ENCODE measurements at places on chromosomes 7 and 10. TPM values are rescaled to one million over a fixed set of nuclear protein-coding genes. Genes with fewer than 3 reads are reported as not detected.

- DNase-seq = no peak
Observed at GRCh38 chr7:155456738-155457543, 988 bp upstream of the EN2 start.

- DNase-seq = no peak
Observed at GRCh38 chr7:50119815-50120637, 27.0 kb upstream of the ZPBP start.

DNA sequence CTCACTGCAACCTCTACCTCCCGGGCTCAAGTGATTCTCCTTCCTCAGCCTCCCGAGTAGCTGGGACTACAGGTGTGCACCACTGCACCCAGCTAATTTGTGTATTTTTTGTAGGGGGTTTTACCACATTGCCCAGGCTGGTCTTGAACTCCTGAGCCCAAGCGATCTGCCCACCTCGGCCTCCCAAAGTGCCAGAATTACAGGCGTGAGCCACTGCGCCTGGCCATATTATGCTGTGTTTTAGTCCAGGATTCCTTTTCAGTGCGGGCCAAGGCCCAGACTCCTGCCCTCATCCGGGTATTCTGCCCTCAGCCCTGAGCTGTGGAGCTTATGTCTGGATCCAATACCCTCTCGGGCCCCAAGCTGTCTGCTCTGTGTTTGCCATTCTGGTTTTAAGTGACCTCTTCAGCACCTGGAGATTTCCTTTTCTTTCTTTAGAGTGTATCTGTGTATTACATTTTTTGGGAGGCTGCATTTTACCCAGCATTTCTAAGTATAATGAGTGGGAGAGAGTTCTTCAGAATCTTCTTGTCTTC is 114.9 kb downstream of the BUB3 start:
- no peak for DNase-seq

DNA sequence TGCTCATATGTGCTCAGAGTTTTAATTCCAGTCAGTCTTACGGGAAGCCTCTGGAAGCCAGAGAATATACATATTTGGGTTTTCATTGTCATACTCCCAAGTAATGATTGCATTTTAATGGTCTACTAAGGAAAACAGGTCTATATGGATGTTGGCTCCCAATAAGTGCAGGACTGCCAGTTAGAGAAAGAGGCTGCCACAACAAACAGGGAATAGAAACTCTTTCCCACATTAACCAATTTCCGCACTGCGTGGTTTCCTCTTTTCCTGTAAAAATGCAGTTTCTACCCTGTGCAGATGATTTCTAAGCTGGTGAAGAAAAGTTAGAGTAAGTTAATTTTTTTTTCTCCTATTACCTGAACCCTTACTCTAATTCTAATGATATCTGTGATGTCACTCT is 78.2 kb downstream of the CCSER2 start:
- no peak for DNase-seq

DNA sequence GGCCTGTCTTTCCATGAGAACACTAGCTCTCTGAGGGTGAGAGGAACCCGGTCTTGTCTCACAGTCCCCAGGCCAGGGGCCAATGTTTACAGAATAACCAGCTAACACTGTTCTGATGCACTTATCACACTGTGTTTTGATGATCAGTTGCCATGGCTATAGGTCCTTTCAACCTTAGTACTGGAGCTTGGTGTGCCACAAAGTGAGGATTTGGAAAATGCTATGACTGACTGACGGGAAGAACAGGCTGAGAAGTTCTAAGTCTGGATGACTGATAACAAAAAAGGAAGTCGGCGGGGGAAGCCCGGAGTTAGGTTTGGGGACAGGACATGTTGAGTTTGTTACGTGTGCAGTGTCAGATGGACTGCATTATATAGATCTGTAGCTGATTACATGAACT is 141.8 kb downstream of the CTTNBP2 start:
- DNase-seq = no peak

DNA sequence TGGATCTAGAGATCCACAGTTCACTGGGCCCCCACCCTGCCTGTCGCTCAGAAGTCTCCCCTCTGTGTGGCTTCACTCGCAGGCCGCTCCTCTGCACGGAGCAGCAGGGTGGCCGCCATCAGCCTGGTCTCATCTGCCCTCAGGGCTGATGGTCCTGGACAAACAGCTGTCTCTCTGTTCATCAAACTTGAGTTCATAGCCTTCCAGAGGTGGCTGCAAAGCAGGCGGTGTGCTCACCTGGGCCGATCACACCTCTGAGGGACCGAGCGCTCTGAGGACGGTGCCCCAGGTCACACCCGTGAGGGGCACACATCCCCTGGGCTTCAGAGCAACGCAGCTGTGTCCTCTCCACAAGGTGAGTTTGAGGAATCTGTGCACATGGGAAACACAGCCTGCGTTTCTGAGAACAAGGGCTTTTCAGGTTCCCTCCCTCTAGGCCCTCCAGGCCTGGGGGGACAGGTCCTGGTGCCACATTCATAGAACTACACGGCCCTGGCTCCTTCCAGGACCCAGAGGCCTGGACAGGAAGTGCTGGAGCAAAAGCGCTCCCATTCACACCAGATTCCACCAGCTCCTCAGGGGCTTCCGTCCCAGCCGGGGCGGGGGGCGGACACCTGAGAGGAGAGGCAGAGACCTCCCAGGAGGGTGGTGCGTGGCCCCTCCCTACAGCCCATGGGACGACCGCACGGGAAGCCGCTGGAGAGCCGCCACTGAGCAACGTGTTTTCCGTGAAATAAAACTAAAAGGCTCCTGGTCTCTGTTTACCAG is 31.2 kb upstream of the FAM20C start:
- DNase-seq = no peak

DNA sequence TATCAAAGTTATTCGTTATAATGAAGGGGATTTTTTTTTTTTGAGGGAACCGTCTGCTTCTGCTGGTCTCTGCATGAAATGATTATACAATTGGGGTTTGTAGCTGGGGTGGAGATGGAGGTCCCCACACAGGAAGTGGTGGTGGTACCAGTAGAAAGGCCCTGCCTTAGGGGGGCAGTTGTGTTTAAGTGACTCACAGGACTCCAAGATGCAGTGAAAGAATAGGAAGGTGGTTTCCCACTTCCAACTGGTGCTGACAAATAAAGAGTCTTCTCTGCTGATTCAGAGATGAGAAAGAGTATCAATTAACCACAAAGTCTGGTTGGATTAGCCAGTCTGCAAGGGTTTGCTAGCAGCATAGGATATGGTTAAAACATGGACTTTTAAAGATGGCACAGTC is 376.0 kb downstream of the SORCS3 start:
- DNase-seq = peak; percentile 63

DNA sequence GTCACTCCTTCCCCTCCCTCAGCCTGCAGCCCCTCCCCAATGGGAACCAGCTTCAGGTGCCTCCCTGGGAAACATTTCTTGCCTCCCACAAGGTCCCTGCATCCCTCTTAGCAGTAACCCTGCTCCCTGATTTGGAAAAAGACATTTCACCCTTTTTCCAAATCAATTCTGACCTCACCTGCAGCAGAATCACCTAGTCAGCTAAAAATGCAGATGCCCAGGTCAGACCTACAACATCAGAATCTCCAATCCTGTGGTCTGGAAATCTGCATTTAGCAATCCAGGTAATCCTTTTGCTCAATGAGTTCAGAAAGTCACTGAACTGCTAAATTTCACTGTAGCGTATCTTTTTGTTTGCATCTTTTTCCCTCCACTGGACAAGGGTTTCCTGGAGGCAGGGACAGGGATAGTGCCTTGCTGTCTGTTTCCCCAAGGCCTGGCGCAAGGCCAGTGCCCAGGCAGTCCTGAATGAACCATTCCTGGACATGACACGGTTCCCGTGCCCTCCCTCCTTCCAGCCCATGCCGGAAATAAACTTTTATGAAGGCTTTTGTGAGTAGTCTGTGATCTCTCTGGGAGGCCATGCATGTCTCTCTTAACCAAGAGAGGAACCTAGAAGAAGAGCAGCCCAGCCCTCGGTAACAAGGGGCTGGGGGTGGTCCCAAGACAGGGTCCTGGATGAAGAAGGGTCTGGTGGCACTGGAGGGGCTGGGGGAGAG is 44.0 kb downstream of the COL13A1 start:
- DNase-seq = peak; percentile 78

- DNase-seq = no peak
Observed at GRCh38 chr10:13352519-13352918, 4.4 kb upstream of the SEPHS1 start.

- DNase-seq = peak; percentile 31
Observed at GRCh38 chr7:24419077-24419476, 135.1 kb downstream of the NPY start.

- DNase-seq = peak; percentile 55
Observed at GRCh38 chr7:120272261-120272660, 714 bp upstream of the KCND2 start.

DNA sequence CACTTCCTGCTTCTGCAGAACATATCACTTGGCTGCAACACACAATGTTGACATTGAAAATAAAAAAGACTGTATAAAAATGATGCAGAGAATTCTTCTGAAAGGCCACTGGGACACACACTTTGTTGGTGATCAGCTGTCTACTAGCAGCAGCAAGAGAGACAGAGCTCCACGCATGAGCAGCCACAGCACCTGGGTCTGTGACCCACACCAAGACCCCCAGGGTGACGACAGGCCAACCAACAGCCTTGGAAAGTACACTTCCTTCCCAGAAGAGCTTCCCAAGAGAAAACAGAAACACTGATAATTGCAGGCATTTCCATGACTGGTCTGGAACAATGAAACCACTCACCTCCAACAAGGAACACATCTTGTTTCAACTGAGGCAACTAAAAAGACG is 239.0 kb downstream of the DIP2C start:
- DNase-seq = no peak

- DNase-seq = peak; percentile 10
Observed at GRCh38 chr7:40483630-40484029, 348.8 kb downstream of the SUGCT start.

DNA sequence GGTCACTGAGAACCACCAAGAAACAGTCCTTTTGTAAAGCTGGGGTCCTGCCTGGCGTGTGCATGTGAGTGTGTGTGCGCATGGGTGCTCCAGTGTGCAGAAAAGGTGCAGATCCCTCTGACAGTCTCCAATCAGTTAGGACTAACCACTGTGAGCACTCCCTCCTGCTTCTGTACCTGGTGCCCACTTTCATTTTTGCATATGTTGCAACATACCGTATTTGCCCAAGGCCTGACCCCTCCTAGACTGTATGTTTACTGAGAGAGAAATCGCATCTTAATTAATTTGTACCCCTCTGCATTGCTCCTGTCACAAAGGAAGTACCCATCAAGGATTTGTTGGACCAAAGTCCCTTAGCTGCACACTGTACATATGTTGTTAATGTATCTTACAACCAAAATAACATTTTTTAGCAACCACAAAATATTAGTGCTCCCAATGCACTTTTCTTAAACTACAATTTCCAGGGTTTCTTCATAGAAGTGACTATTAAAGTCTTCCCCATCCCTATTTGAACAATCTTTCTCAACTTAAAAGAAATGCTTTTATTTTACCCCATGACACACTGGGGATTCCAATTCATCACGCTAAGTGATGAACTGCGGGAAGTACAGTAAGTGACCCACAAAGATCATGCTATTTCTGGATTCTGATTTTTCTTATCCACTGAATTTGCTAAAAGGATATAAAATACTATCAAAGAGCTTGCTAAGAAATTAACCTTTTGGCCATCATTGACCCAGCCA is 16.6 kb downstream of the PAXIP1 start:
- DNase-seq = no peak

DNA sequence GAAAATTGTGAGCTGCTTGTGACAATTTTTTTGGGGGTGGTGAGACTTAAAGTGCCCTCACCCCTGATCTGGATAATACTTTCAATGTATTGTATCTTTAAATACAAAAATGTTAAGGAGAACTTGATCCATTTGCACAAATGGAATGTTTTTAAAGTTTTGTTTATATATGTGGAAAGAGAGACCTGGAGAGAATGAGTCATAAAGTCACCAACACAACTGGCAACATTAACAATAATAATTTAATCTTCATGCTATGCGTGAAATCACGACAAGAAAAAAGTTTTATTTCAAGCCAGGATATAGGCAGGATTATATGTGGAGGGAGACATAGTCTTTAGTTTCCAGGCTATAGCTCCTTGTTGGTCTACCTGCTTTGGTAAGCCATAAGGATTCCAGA is 537.5 kb downstream of the GPAM start:
- DNase-seq = no peak

DNA sequence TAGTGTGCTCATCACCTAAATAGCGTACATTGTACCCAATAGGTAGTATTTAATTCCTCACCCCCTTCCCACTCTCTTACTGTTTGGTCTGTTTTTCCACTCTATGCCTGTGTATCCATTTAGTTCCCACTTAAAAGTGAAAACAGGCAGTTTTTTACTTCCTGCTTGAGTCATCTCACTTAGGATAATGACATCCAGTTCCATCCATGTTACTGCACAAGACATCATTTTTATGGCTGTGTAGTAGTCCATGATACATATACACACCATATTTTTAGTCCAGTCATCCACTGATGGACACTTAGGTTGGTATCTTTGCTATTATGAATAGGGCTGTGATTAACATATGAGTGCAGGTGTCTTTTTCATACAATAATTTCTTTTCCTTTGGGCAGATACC is 10.1 kb downstream of the STK17A start:
- DNase-seq = no peak

DNA sequence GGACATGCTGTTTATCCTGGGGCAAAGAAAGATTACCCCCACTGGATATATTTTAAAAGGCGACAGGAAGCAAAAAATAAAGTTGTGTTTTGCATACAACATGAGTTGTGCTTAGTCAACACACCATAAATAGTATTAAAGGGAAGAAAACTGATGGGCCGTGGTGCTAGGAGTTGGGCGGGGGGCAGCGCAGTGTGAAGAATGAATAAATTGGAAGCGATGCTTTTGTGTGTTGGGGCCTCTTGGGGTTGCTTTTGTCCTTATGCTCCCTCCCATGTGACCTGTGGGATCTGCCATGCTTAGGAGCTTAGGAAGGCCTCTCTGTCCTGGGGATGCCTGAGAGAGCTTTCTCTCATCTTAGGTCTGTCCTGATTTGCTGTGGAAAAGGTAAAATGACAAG is 35.0 kb upstream of the AGR3 start:
- DNase-seq = no peak

DNA sequence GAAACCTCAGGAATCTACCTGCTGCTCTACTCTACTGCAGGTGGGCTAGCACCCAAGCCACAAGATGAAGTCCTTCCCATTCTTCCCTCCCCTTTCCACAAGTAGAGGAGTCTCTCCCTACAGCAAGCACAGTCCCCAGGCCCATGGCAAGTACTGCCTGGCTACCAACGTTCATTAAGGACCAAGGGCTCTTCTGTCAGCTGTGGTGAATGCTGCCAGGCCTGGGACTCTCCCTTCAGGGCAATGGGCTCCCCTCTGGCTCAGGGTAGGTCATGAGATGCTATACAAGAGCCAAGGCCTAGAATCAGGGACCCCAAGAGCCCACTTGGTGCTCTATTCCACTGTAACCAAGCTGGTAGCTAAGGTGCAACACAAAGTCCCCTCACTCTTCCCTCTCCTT is 39.8 kb downstream of the SNX13 start:
- no peak for DNase-seq

The MYL10 gene
- total RNA-seq = not detected

The SFTPD gene
- not detected for total RNA-seq

The GNAI1 gene
- 55.1 TPM for total RNA-seq

The IRF5 gene
- 17.4 TPM for total RNA-seq

The AEBP1 gene
- not detected for total RNA-seq

The WIPF3 gene
- total RNA-seq = not detected

Measured in A172 (cell line).